ENCODE measurements at places on chromosomes 12 and 14.

DNA sequence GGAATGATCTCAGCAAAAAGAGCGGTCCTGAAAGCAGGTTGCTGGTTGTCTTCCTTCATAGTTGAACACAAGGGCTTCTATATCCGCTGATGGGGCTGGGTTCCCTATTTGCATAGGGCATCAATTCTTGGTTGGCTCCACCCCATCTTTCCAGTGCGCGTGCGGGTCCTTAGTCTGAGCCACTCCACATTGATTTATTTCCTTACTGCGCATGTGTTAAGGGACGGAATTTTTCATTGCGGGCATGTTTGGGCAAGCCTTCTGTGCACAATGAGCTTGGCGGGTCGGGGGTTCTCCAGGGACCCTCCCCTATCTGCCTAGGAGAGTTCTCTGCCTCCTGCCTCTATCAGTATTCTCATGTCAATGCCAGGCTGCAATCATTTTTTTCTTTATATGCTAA is 21.2 kb upstream of the DLGAP5 start:
- no peak for DNase-seq

DNA sequence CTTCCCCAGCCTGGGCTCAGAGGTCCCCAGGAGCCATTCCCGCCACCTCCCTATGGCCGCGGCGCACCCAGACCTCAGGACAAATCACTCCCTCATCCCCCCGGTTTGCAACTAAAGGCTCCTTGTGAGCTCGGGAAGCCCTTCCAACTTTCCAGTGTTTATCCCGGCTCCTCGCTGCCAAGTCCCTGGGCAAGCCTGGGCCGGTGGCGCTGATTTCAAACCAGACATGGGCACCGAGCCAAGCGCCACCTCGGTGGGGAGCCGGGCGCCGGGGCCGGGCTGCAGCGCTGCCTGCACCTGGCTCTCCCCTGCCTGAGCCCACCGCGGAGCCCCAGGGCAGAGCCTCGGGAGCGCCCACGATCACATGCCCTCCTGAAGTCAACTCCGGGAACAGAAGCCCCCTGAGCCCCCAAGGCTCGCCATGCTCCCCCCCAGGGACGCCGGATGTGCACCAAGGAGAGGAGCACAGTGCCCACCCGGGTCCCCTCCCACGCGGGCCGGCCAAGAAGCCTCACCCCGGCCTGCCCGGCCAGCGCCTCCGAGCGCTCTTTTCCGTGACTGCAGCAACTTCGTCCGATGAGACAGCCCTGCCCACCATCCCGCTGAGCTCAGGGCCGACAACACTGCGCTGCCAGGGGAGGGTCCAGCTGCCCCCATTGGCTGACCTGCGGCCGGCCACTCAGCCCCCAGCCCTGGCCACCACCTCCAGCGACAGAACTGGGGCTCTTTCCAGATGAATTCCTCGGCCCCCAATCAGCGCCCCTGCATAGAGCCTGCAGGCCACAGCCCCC is 50.0 kb downstream of the NCOR2 start:
- DNase-seq: no peak

GRCh38 chr12:26120561-26121274 is 4.1 kb downstream of the BHLHE41 start:
- no peak for DNase-seq

- no peak for DNase-seq
These were observed 80.9 kb upstream of the SLC38A2 start for GRCh38 chr12:46453428-46453827.

DNA sequence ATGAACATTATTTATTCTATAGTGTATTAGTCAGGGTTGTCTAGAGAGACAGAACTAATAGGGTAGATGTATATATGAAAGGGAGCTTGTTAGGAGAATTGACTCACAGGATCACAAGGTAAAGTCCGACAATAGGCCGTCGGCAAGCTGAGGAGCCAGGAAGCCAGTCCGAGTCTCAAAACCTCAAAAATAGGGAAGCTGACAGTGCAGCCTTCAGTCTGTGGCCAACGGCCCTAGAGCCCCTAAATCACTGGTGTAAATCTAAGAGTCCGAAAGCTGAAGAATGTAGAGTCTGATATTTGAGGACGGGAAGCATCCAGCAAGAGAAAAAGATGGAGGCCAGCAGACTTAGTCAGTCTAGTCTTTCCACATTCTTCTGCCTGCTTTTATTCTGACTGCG is 912.2 kb downstream of the FLRT2 start:
- no peak for DNase-seq

DNA sequence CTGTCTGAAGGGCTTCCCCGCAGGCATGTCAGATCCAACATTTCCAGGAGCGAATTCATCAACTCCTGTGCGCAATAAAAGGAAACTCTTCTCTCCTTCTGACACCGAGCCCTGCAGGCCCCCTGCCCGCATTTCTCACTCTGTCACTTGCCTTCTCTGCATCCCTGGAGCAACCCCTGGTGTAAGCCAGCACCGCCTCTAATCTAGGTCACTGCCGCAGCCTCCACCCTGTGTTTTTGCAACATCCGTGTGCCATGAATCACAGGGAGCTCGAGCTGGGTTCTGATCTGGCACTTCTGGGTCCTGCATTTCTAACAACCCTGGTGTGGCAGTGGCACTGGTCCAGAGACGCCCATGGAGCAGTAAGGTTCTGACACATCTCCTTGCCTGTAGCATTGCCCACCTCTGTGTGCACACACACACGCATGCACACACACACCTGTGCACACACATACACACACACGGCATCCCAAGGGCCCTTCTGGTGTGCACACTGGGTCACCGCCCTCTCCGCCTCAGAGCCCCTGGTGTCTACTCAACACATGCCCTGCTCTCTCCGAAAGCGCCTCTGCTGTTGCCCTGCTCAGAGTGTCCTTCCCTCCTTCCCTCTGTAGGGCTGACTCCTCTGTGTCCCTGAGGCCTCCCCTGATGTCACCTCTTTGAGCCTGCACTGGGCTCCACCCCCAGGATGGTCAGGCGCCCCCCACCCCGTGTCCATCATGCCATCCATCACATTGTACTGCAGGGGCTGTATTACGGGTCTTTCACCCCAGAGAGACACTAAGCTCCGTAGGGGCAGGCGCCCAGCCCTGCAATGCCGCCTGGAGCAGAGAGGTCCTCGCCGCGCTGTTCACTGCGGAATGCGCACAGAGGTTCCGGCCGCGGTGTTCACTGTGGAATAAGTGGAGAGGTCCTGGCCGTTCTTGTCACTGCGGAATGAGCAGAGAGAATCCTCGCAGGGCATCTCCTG is 111.4 kb upstream of the SFSWAP start:
- no peak for DNase-seq

GRCh38 chr12:113262710-113263109 is 41.4 kb downstream of the TPCN1 start:
- no peak for DNase-seq

DNA sequence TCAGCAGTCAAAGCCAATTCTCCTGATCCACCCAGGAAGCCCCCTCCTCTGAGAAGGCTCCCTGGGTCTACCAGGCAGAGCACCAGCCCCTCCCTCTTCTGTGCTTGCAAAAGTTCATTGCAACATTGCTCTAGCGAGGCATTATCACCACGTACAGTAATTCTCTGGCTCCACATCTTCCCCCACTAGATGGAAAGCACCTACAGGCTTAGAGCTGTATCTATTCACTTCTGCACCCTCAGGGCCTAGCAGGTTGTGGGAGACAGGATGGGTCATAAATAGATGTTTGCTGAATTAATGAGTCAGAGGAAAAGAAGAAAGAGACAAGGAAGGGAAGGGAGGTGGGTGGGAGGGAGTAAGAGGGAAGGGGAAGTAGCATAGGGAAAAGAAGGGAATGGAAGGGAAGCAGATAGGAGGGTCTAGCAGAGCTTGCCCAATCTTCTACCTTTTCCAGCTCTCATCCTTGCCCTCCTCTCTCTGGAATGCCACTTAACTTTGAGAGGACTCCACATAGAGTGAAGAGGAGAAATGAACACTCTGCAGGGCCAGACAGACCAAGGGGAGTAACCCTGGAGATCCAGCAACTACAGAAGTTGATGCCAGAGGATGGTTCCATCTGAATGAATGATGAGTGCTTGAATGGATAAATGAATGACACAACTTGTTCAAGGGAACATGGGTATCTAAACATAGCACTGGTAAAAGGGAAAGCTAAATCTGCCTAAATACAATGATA is 42.0 kb upstream of the NT5DC3 start:
- DNase-seq: no peak

Measured in stimulated activated CD8-positive, alpha-beta memory T cell treated with anti-CD3 and anti-CD28 coated beads, Interleukin-4, amount 100 ng/mL, for 24 hours (primary cell).